MG63 (cell line): ENCODE measurements at places on chromosomes 4 and X. TPM values are rescaled to one million over a fixed set of nuclear protein-coding genes. Genes with fewer than 3 reads are reported as not detected.

GRCh38 chr4:127686658-127687057 lies 43.5 kb upstream of the SLC25A31 start:
- DNase-seq: no peak

GRCh38 chr4:81566161-81566591 lies 94.5 kb upstream of the RASGEF1B start:
- no peak for DNase-seq

DNA sequence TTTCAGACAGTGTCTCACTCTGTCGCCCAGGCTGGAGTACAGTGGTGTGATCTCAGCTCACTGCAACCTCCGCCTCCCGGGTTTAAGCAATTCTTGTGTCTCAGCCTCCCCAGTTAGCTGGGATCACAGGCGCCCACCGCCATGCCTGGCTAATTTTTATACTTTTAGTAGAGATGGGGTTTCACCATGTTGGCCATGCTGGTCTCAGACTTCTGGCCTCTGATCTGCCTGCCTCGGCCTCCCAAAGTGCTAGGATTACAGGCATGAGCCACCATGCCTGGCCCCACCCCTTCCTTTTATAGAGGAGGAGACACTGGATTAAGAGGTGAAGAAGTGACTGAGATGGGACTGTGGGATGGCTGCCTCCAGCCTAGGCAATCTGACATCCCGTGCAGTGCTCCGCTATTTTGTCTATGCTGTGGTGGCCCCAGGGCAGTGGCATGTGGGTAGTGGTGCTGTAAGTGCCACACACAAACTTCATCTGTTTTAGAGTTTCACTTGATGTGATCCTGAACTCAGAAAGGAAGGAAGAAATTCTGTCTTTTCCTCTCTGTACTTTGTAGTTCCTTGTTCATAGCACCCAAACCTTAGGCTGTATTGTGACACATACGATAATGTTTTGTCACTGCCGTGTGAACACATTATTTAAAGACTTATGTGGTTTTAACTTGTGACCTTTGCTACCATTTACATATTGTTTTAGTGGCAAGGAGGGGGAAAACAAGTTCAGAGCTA lies 48.9 kb downstream of the FNIP2 start:
- no peak for DNase-seq

The H2BW1 gene
- total RNA-seq: not detected in 2 replicates

GRCh38 chrX:10199212-10199611 lies 42.4 kb downstream of the CLCN4 start:
- DNase-seq: no peak

GRCh38 chr4:47413521-47413920 lies 50.0 kb downstream of the COMMD8 start:
- no peak for DNase-seq

GRCh38 chrX:48719958-48720357 lies 23.4 kb downstream of the SUV39H1 start:
- no peak for DNase-seq
